ENCODE measurements at places on chromosomes 16 and 17.

DNA sequence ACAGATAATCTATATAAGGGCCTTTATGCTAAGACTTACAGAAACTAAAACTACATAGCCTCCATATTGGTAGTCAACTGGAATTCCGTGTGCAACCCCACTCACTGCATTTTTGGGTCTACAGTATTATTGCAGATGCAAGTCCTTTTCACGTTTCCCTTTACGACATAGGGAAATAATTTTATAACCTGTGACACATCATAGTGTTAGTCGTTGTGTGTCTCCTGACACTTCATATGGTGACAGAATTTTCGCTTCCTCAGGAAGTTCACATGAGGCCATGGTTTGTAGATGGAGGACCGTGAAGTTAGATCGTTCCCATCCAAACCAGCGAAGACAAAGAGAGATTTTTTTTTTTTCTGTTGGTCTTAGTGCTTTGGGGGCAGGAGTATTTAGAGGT is 15.7 kb upstream of the MRC2 start:
- no peak for DNase-seq

DNA sequence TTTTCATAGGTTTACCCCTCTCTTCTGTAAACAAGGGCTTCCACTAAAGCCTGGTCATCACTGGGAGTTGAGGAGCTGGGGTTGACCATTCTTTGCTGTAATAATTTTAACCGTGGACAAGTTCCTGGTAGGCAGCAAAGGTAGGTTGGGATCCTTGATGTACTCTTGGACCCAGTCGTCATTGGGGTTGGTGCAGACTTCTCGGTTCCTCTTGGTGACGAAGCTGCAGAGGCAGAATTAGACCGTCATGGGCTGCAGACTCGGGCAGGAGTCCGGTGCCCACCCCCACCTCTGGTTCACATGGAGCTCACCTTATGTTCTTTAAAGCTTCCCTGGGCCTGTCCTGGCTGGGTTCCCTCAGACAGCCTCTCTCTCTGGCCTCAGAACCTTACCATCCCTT is 3.8 kb downstream of the CCL16 start:
- no peak for DNase-seq

DNA sequence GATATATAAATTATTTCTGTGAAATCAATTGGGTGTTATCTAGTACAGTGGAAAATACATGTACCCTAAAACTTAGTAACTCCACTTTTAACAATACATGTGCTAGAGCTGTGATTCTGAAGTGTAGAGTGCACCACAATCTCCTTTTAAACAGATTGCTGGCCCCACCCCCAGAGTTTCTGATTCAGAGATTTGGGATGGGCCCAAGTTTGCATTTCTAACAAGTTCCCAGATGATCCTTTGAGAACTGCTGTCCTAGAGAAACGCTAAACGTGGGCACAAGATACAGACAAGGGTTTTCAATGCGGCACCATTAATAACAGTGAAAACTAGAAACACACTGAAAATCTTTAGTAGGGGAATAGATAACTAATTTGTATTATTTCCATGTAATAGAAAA is 49.2 kb downstream of the NXPH3 start:
- DNase-seq = no peak

- DNase-seq = no peak
These were observed 332.0 kb downstream of the CBLN1 start for GRCh38 chr16:48949636-48950035.

GRCh38 chr16:30032083-30032819 is 1.2 kb upstream of the TLCD3B start:
- no peak for DNase-seq

GRCh38 chr17:14871921-14872320 is 393.2 kb downstream of the PMP22 start:
- DNase-seq = no peak

DNA sequence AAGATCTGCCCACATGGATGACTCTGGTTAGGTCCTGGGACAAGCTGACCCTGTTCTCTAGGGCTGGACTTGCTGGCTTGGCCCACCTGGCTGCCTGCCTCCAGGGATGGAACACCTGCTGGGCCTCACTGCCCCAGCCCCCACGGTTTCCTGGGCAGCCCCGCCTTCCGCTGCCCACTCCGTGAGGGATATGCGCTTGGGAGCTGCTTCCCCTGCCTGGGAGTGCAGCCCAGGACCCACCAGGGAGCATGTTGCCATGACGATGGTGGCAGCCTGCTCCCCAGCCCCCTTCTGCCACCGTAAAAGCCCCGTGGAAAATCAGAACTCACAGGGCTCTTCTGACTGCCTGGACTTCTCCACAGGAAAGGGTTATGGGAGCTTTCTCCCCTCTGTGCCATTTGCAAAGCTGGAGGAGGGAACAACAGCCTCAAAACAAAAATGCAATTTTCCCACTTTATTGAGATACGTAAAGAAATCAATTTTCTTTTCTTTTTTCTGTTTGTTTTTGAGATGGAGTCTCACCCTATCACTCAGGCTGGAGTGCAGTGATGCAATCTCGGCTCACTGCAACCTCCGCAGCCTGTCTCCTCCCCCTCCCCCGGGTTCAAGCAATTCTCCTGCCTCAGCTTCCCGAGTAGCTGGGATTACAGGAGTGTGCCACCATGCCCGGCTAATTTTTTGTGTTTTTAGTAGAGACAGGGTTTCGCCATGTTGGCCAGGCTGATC is 18.0 kb upstream of the GAS7 start:
- no peak for DNase-seq

DNA sequence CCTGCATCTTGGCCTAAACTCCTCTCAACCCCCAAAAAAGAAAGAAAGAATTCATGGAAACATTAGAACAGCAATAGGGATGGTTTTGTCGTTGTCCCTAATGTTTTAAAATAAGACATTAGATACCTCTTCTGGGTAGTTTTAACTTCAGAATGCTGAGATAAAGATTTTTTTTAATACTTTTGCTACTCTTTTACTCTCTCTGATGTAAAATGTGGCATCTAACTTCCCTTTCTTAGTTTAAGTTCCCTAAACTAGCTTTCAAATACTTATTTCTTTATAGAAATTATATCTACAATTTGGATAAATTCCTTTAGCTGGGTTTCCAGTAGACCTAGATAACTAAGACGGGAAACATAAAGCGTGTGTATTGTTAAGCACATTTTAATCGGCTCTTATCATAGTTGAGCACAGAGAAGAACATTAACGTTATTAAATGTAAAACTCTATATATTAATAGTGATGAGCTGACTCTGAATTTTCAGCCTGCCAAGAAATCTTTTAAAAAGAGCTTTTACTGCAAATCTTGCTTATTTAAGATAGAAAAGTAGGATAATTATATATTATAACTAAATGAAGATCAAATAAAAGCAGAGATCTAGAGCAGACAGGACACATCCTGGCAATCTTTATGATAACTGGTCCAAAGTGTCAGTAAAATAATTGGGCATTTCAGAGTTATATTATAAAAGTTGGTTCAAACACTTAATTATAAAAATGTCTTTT is 183.2 kb downstream of the CYB561 start:
- no peak for DNase-seq

DNA sequence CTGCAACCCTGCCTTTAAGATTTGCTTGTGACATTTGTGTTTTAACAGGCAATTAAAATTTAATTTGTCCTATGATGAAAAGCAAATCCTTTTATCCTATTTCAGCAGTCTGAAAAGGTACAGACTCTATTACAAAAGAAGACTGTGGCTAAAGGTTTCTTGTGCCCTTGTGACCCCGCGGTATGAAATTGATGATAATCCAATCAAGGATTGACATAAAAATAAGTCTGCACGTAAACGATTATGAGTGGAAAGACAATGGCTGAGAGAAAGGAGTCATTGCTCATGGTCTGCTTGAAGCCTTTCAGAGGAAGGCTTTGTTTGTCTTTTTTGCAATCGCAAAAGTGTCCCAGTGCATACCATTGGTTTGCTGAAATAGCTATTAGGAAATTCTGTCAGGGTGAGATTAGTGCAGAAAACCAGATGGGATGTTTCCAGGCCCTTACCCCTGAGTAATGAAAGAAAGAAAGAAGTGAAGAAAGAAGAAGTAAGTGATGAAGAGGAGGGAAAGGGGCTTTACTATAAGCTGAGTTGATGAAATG is 867.8 kb upstream of the CDH8 start:
- no peak for DNase-seq

- DNase-seq = no peak
These were observed 32.6 kb downstream of the KLHDC4 start for GRCh38 chr16:87733190-87733589.

- no peak for DNase-seq
These were observed 3.6 kb downstream of the CLEC19A start for GRCh38 chr16:19288872-19289799.

- no peak for DNase-seq
These were observed 259.9 kb upstream of the IRX3 start for GRCh38 chr16:54546521-54546920.

DNA sequence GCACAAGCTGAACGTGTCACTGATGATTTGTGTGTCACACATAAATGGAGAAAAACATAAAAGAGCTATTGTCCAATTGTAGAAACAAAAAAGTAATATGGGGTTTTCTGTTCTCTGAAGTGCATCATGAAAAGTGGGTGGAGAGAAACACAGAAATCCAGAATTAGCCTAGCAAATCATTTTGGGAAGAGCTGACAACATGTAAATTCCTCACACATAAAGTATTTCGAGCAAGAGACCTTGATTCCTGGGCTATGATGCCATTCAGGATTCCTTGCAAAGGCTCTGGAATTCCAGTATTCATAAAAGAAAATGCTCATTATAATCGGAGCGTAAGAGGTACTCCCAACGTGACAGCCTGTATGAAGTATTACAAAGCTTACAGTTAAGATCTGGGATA is 1.1 kb downstream of the DCUN1D3 start:
- no peak for DNase-seq

GRCh38 chr17:5846001-5846400 is 224.2 kb upstream of the WSCD1 start:
- no peak for DNase-seq

- no peak for DNase-seq
These were observed 622 bp downstream of the CUEDC1 start for GRCh38 chr17:57954397-57955182.

DNA sequence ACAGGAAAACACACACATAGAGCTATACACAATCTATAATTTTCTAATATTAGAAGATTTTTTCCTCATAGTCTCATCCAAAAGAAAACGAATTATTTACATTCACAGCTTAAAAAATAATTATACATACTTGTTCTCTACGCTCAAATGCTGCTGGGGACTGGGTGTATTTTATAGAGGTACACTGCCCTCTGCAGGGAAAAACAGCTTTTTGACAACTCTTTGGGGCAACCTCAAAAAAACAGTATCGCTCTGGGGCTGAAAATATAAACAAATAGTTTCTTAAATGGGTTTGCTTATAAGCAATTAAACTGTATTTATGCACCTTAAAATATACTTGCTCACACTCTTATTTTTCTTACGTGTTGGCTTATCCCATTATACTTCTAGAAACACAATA is 261.8 kb upstream of the PSMD7 start:
- DNase-seq = no peak

- no peak for DNase-seq
These were observed 24.7 kb downstream of the RNF213 start for GRCh38 chr17:80285237-80285920.

GRCh38 chr16:85145734-85146531 is 33.7 kb upstream of the CIBAR2 start:
- DNase-seq = no peak
